Breast epithelium (tissue), 4 donors: ENCODE measurements at places on chromosomes 7 and 10.
A peak's percentile ranks its signal among the peaks of the same experiment; 100 is the strongest.

DNA sequence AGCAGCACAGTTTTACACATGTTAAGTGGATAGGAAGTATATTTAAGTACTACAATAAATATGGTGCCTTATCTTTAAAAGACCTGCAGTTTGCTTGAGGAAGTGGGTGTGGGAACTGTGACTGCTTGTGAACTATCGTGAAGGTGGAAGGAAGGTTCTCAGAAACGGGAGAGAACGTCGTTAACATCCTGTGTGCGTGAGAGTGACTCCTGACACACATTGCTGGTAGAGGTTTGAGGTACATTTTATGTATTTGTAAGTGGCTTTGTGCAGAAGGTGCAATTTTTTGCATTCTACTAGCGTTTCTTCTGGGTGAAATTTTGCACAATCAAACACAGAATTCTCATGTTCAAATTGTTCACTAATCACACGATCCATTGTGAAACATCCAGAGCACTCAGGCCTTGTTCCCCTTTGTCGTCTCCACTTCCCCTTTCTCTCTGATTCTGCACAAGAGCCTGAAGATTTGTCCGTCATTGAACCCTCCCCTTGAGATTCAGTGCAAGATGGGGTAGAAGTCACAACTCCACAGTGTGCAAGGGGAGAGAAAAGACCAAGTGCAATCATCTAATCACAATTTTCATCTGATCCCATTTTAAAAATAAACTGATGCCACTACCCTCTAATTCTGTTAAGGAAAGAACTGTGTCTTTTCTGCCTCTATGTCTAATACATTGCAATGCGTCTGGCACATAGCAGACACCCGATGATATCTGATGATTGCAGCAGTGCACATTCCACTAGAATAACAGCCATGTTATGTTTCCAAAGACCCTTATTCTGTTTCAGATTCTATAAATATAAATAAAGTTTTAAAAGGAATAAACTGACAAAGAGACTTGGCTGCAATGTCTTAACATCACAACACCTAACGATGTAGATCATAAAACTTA, 279.9 kb downstream of the NEBL start:
- DNase-seq, result no peak
- H3K4me3 ChIP-seq, result no peak overlapping the region
- no peaks in the 10 kb centered on the region for H3K4me1 ChIP-seq
- H3K36me3 ChIP-seq, result no peaks in the 10 kb centered on the region
- no peak overlapping the region for H3K27ac ChIP-seq
- H3K27me3 ChIP-seq, result no peaks in the 10 kb centered on the region

DNA sequence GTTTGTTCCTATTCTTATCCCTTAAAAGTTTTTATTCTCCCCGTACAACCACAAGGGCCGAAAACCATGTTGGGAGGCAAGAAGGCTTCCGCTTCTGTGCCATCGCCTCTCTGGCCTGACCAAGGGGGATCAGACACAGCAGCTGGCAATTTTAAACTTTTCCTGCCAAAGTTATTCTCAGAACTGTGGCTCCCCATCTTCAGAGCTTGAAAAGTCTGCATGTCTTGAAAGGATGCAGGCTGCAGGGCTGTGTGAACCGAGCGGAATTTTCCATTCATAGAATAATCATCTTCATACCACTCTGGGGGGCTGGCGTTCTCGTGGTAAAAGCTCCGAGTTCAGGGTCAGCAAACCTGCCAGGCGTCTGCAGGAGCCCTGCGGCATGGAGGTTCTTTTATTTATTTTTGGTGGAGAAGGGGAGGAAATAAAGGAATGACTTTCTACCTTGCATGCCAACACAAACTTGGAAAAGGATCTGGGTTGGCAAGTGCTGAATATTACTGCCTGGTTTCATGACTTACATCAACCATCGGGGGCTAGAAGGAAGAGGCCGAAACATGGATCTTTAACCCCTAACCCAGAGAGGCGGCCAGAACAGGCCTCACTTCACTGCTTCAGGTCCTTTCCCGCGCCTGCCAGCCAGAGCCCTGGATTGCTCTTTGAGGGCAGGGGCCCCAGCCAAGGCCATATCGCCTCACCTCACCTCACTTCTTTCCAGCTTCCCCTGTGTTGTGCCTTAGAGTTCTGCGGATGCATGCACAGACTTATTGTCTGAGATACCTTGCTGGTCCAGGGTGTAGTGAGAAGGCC, 3.0 kb upstream of the NANOS1 start:
- no peaks in the 10 kb centered on the region for H3K36me3 ChIP-seq
- peak overlapping the region; percentile 93 for H3K27ac ChIP-seq
- H3K4me3 ChIP-seq, result no peak overlapping the region
- H3K27me3 ChIP-seq, result no peaks in the 10 kb centered on the region

GRCh38 chr7:80439894-80440821, 71.7 kb downstream of the GNAT3 start:
- H3K27me3 ChIP-seq, result no peaks in the 10 kb centered on the region
- DNase-seq, result no peak
- H3K27ac ChIP-seq, result no peak overlapping the region

DNA sequence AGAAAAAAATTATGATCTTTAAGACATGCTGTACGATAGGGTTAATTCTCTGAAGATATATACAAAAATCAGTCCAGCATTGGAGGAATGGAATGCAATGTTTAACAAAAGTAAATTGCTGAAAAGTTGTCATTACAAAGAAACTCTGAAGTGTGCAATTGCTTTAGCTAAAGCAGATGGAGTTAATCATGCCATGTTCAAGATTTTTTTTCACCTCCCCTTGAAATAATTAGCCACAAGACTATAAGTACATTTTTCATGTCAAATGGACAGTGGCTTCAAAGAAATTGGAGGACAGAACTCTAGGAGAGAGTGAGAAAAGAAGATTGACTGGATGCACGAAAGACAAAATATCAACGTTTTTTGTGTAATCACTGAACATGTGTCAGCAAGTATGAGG, 63.1 kb upstream of the MEOX2 start:
- no peaks in the 10 kb centered on the region for H3K36me3 ChIP-seq
- H3K4me1 ChIP-seq, result no peaks in the 10 kb centered on the region
- H3K4me3 ChIP-seq, result no peak overlapping the region
- H3K27me3 ChIP-seq, result no peaks in the 10 kb centered on the region
- DNase-seq, result no peak

- H3K36me3 ChIP-seq, result no peaks in the 10 kb centered on the region
- H3K27me3 ChIP-seq, result no peaks in the 10 kb centered on the region
- no peak overlapping the region for H3K4me3 ChIP-seq
Observed at GRCh38 chr10:90788968-90789367, 68.9 kb downstream of the HTR7 start.

GRCh38 chr10:22697800-22698199, 16.6 kb downstream of the PIP4K2A start:
- H3K36me3 ChIP-seq, result no peaks in the 10 kb centered on the region
- no peaks in the 10 kb centered on the region for H3K4me1 ChIP-seq
- DNase-seq, result no peak
- no peak overlapping the region for H3K27ac ChIP-seq
- no peaks in the 10 kb centered on the region for H3K27me3 ChIP-seq

- no peaks in the 10 kb centered on the region for H3K36me3 ChIP-seq
- DNase-seq, result no peak
- H3K4me3 ChIP-seq, result no peak overlapping the region
- H3K4me1 ChIP-seq, result no peaks in the 10 kb centered on the region
- no peaks in the 10 kb centered on the region for H3K27me3 ChIP-seq
Observed at GRCh38 chr10:57977262-57977661, 290.4 kb downstream of the IPMK start.

- H3K4me1 ChIP-seq, result no peaks in the 10 kb centered on the region
- H3K27ac ChIP-seq, result no peak overlapping the region
- H3K27me3 ChIP-seq, result no peaks in the 10 kb centered on the region
Observed at GRCh38 chr7:88042157-88042556, 108.1 kb downstream of the ADAM22 start.

- no peaks in the 10 kb centered on the region for H3K4me1 ChIP-seq
- no peak for DNase-seq
- no peaks in the 10 kb centered on the region for H3K27me3 ChIP-seq
- no peak overlapping the region for H3K27ac ChIP-seq
- no peak overlapping the region for H3K4me3 ChIP-seq
Observed at GRCh38 chr7:43491984-43492383, 90.9 kb upstream of the STK17A start.

DNA sequence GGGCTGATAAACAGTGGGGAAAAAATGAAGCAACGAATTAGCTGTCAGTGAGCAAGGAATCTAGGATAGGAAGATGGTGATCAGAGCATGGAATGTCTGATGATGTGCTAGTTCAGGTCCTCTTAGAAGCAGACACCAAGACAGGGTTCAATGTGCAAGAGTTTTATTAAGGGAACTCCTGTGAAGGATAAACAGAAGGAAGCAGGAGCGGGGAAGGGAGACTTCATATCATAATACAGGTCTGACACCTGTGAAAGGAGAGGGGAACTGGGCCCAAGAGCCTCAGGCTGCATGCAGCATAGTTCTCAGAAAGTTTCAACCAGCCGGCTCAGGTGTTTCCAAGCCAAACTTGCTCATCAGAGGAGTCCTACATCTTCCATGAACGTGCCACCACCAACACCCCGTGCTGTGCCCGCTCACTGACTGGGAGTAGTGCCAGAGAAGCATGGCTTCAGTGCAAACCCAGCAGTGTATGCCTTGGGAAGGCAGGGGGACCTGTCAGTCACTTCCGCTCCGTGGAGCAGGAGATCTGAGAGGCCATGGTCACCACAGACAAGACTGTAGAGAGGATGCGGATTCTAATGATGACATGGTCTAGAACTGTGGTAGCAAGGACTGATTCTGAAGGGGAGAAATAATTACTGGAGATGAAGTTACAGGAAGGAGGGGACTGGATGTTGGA, 45.8 kb downstream of the ZNF800 start:
- no peaks in the 10 kb centered on the region for H3K4me1 ChIP-seq
- no peaks in the 10 kb centered on the region for H3K36me3 ChIP-seq
- no peak overlapping the region for H3K27ac ChIP-seq
- DNase-seq, result no peak
- H3K4me3 ChIP-seq, result no peak overlapping the region

DNA sequence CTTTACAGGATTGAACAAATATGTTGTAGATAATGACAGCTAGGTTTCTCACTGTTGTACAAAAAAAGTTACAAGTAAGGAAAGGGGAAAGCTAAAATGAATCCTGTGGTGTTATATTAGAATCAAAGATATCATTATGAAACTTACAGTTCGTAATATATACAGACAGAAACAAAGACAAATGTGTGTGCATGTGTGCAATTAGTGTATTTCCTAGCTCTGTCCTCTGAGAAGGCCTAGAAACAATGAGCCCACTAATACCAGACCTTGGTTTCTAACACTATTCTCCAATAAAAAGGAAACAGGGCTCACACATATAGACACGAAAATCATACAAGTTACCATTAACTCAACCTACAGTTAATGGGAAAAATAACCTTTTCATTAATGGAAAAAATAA, 8.0 kb downstream of the KDM7A start:
- no peaks in the 10 kb centered on the region for H3K27me3 ChIP-seq
- no peak for DNase-seq

- H3K4me3 ChIP-seq, result no peak overlapping the region
- no peaks in the 10 kb centered on the region for H3K36me3 ChIP-seq
- H3K27me3 ChIP-seq, result no peaks in the 10 kb centered on the region
- H3K27ac ChIP-seq, result no peak overlapping the region
Observed at GRCh38 chr7:105141068-105141467, 127.1 kb downstream of the KMT2E start.

DNA sequence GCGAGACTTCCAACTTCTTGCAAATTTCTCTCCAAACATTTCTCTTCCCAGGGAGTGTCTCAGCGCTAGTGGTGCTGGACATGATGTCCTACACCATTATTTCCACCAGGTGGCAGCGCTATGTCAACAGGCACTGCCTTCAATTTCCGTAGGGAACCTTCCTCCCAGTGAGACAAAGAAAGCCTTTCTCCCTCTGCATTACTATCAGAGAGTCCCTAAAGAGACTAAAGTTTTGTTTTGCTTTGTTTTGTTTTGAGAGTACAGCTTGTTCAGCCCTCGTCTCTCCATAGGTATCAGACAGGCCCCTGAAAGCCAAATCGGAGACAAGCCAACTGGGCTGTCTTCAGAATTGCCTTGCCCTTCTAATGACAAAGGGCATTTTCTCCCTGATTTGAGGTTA, 44.2 kb upstream of the GGCT start:
- H3K27me3 ChIP-seq, result no peaks in the 10 kb centered on the region
- DNase-seq, result peak; percentile 73

DNA sequence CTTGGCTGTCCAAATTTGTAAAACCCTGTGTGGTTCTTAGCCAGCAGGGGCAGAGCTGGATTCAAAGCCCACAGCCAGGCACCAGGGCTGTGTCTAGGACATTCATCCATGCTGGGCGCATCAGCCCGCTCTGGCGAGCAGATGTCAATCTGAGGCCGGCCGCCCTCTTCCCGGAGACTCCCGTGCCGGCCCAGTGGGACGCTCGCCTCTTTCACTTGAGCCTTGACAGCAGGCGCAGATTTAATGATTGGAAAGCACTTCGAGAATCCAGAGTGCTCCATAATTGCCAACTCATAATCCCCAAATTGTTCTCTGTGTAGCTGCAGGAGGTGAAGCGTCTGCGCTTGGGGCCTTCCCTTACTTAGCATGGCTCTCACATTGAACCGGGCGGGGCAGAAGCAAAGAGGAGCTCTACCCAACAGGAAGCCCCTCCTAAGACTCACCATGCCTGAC, 36.7 kb downstream of the SLIT1 start:
- no peak for DNase-seq
- H3K27ac ChIP-seq, result no peak overlapping the region
- H3K4me1 ChIP-seq, result no peaks in the 10 kb centered on the region
- no peaks in the 10 kb centered on the region for H3K36me3 ChIP-seq
- no peaks in the 10 kb centered on the region for H3K27me3 ChIP-seq
- H3K4me3 ChIP-seq, result no peak overlapping the region

- DNase-seq, result no peak
- no peaks in the 10 kb centered on the region for H3K36me3 ChIP-seq
- H3K27me3 ChIP-seq, result no peaks in the 10 kb centered on the region
- H3K4me1 ChIP-seq, result no peaks in the 10 kb centered on the region
- no peak overlapping the region for H3K4me3 ChIP-seq
Observed at GRCh38 chr7:100166317-100166940, 2.0 kb downstream of the GAL3ST4 start.
